ENCODE measurements at places on chromosomes 12 and 14. TPM values are rescaled to one million over a fixed set of nuclear protein-coding genes. Genes with fewer than 3 reads are reported as not detected.

The MGAT4C gene
- not detected for total RNA-seq

The FBXL14 gene
- 7.1 TPM for total RNA-seq

The GRIN2B gene
- 0.14 TPM for total RNA-seq

The KCNH3 gene
- 0.09 TPM for total RNA-seq

The TNFRSF1A gene
- total RNA-seq: 112 TPM

The LRTM2 gene
- total RNA-seq: not detected

The IL26 gene
- not detected for total RNA-seq

The FOXA1 gene
- not detected for total RNA-seq

The CELA1 gene
- total RNA-seq: not detected

The DRAM1 gene
- total RNA-seq: 55.6 TPM

The NKX2-8 gene
- not detected for total RNA-seq
